ENCODE measurements at places on chromosomes 16 and 17.

DNA sequence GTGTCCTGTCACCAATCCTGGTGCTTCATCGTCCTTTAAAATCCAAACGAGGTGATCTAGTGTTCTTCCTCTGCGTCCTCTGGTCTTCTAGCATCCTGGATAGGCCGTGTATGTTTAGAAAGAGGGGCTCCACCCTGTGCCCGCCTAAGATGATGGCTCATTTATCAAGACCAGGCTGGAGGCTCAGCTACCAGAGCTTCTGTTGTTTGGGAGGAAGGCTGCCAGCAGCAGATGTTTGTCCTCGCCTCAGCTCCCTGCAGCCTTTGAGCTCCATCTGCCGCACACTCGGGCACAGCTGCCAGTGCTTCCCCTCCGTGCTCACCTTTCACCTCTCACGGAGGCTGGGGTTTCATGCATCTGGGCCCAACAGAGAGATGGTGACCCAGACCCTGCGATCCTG is 954.7 kb upstream of the RBFOX1 start:
- DNase-seq, result no peak

GRCh38 chr16:53489755-53490154 is 13.3 kb downstream of the AKTIP start:
- DNase-seq, result no peak

DNA sequence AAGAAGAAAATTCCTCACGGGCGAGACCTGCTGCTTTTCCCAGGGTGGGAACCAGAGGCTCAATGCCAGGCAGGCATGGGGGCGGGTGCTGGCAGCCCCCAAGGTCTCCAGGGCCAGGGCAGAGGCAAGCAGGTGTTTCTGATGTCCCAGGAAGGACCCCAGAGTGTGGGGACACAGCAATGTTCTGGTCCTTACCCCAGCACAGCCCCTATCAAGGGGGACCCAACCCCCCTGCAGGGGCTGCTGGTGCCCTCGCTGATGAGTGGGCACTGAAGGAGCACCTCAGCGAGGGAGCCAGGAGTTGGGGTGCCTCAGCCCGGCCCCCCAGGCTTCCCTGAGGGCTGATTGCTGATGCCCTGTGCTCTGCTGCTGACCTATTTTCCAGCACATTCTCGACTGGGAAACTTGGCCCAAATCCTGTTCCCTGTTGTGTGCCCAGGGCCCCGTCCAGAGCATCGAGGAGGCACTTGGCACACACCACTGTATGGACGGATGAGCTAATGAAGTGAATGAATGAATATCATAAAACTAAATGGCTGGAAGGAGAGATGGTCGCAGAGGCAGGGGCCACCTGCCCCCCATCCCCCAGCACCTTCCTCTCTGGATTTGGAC is 2.8 kb downstream of the DBNDD1 start:
- DNase-seq, result no peak

GRCh38 chr16:82504836-82505235 is 121.9 kb upstream of the CDH13 start:
- no peak for DNase-seq

DNA sequence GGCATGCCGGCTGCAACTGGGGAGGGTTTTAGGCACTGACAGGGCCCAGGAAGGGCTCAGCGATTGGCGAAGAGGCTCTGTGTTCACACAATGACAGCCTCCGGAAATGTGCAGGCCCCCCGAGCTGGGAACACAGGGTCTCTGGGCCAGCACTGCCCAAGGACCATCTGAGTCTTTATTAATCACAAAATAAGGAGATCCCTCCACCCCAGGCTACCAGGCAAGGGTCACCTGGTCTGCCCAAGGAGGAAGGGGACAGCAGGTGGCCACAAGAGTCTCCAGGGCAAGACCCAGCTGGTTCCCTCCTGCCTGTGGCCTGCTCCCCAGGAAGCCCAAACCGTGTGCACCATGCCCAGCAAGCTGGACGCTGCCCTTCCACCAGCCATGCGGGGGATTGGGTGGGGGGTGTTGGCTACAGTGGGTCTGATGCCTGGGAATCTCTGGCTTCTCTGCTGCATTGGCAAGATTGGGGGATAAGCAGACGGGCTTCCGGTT is 52.1 kb upstream of the TNRC6C start:
- no peak for DNase-seq

GRCh38 chr16:60199150-60199549 is 1465.0 kb upstream of the GOT2 start:
- no peak for DNase-seq

DNA sequence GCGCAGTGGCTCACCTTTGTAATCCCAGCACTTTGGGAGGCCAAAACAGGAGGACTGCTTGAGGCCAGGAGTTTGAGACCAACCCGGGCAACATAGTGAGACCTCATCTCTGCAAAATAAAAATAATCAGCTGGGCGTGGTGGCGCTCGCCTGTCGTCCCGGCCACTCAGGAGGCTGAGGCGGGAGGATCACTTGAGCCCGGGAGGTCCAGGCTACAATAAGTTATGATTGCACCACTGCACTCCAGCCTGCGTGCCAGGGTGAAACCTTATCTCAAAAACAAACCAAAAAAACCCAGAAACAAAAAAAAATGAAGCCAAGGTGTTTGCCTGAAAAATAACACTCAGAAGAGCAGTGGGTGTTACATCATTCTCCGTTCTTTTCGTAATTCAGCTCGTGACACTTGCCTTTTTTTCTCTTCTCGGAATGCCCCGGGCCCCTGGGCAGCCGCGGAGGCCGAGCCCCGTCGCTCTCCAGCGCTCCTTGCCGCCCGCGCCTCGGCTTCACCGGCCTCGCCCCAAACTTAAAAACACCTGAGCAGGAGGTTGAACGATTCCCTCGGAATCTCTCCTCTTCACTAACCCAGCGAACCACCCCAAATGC is 17.0 kb downstream of the PRCD start:
- DNase-seq, result no peak

- no peak for DNase-seq
Observed at GRCh38 chr17:46108550-46109110, 84.6 kb downstream of the KANSL1 start.

DNA sequence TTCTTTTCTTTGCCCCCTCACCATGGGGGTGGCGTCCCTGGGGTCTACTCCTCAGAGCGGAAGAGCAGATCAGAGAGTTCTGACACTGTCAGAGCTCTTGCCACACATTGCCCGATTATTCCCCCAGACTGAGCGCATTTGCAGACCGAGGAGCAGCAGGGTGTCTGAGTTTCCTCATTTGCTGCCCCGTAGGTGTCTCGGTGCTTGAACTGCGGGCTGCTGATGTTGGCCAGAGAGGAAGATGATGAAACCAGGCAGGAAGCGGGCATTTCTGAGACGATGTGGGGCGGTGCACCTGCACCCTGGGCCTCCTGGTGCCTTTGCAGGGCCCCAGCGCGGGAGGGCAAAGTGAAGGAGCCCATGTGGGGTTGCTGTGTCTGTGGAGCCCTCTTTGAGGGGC is 55.2 kb downstream of the ARSG start:
- DNase-seq, result no peak

- peak; percentile 33 for DNase-seq
Observed at GRCh38 chr16:56795011-56795410, 65.1 kb downstream of the NUP93 start.

DNA sequence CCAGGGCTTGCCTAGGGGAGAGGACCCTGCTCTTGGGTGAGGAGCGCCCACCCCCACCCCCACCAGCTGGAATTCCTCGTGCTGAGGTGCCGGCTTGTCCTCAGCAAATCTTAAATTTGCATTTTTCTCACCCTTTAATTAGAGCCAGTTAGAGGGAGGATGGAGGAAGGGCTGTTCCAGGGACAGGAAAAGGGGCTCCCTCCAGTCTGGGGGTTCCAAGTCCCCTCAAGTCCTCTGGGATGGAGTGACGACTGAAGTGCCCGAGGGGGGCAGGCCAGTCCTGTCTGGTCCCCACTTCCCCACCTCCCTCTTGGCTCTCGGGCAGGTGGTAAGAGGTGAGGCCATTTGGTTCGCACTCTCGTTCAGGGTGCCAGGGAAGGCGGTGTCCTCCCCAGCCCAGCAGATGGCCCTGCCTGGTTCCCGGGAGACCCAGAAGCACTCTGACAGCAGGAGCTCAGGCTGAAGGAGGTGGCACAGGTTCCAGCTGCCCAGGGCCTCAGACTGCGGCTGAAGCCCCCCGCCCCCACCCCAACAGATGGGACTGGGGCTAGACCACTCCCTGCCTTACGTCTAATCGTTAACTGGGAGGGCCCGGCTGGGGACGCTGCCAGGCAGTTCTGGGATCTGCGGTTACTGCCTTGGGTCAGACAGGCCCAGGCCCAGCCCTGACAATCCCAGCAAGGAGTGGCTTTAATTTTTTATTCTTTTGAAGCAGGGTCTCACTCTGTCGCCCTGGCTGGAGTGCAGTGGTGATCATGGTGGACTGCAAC is 2.2 kb downstream of the RAB26 start:
- DNase-seq, result peak; percentile 57

GRCh38 chr17:17564896-17565295 is 26.6 kb downstream of the PEMT start:
- DNase-seq, result no peak

DNA sequence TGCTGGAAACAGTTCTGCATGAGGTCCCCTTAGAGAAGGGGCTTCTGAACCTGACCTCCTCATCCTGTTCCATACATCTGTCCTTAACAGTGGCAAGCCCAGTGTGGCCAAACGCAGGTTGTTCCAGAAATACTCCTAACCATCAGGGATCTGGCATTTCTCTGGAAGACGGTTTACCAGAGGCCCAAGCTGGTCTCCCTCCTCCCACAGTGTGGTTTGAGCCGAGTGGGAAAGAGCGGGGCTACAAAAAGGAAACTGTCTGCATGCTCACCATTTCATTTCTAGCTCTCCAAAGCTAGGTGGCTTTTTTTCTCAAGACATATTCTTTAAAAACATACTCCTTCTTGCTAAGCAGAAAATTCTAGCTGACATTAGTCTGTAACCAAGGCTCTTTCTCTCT is 6.0 kb downstream of the MXRA7 start:
- DNase-seq, result no peak

DNA sequence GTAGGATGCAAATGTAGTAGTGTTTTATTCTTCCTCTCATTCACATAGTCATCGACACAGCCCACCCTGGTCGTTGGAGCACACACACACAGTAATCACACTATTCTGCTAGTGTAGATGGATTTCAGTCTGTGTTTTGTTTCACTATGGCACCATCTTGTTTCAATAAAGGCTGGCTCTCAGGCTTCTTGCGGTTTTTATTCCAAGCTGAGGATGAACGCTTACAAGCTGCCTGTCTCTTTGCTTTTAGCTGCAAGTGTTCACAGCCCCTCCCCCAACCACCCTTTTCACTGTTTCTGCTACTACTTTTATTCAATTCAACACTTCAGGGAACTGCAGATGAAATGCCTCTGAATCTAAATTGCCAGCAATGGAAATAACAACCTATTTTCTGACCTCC is 140.9 kb upstream of the PMFBP1 start:
- DNase-seq, result peak; percentile 24

DNA sequence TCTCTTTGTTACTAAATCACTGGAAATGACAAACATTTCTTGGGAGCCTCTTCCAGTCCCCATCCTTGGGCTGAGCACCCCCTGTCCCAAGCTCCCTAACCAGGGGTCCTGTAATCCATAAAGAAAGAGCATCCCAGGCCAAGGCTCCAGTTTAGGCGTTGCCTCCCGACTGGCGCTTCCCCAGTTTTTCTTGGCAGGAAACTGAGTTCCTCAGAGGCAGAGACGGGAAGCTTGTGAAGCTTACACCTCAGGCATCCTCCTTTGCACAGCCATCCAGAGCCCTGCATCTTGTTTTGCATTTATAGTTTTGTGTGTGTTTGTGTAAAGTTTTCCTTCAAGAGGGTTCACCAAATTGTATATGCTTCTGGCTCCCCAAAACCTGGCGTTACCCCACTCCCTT is 7.1 kb downstream of the COPZ2 start:
- no peak for DNase-seq

GRCh38 chr16:74713325-74713724 is 12.7 kb upstream of the MLKL start:
- DNase-seq, result no peak

GRCh38 chr17:3667366-3668278 is 756 bp downstream of the TAX1BP3 start:
- peak; percentile 81 for DNase-seq

DNA sequence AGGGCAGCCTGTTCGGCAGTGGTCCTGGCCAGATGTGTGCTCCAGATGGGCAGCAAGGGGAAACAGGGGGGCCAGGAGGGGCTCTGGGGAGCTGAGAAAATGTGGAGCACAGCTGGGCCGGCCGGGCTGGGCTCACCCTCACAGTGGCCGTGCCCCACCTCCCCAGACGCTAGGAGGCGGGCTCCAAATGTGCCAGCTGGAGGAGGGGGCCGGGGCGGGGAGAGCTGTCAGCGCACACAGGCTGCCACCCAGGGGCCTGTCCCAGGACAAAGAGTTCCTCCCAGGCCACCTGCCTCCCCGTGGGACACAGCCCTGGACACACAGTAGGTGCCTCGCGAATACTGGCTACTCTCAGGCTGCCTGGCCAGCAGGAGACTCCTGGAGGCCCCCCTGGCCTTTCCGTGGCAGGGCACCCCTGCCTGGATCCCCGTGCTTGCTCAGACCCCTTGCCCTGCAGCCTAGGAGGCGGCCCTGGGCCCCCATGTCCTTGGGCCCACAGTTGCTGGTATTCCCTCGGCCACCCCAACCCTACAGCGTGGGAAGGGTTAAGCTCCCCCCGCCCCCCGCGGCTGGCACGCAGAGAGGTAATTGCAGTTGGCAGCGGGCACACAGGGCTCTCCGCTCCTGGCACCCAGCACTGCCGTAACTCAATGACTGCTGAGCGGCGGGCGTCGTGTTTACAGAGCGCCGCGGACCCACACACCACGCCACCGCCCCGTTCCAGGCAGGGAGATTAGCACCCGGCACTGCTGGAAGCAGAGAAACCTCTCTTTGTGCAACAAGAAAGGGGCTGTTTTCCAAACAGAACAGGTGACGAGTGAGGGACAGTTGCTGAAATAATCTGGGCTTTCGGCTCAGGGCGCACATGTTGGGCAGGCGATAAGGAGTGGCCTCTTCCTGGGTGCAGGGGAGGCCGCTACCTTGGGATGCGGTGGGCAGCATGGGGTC is 32.2 kb downstream of the BAHCC1 start:
- DNase-seq, result no peak

DNA sequence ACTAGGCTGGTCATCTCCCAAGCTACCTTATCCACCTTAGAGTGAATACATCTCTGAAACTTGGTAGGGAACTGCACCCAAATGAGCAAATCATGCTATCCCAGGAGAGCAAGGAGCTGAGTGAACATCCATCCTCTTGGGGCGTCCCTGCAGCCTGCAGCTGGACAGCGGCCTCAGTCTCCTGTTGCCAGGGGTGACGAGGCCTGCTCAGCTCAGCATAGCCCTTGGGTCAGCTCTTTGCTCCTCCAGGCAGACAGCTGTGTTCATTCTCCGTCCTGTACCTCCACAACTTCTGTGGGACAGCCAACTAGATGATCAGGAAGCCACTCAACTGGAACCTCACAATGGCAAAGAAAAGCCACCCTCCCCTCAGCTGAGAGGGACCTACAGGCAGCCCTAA is 111.9 kb downstream of the SOCS1 start:
- DNase-seq, result no peak
